ENCODE measurements at places on chromosomes 12 and 14.

- no peak for DNase-seq
These were observed 69.2 kb downstream of the LIN7A start for GRCh38 chr12:80868576-80868975.

DNA sequence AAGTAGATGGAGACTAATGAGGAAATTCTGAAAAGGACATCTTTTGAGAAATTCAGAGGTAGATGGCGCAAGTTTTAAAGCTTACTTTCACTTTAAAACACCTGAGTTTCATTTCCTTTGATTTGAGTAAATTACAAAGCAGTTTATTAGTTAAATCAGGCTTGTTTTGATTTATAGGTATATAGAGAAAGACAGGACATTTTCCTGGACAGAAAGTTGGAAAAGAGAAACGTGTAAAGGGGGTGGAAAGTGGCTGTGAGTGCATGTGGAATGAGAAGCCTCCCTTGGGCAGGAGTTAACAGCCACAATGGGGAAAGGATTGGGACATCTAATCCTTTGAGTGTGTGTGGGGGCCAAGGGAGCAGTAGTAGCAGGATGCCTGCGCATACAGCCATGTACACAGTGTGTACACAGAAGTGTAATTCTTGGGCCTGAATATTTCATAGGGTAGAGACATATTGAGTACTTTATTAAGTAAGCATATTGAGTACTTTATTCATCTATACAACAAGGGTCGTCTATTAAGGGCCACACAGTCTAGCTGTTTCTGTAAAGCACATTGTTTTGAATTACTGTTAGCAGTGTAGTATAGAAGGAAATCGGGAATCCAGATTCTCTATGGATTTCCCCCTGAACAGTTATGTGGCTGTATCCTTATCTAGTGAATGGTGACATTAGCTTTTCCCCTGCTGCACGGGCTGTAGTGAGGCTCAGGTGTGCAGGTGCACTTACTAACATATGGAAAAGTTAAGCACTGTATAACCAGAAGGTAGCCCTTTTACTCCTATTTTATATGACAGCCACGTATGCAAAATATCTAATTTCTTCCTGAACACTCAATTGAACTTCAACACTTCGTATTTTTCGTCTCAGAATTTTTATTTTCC is 19.1 kb downstream of the MARK3 start:
- no peak for DNase-seq

DNA sequence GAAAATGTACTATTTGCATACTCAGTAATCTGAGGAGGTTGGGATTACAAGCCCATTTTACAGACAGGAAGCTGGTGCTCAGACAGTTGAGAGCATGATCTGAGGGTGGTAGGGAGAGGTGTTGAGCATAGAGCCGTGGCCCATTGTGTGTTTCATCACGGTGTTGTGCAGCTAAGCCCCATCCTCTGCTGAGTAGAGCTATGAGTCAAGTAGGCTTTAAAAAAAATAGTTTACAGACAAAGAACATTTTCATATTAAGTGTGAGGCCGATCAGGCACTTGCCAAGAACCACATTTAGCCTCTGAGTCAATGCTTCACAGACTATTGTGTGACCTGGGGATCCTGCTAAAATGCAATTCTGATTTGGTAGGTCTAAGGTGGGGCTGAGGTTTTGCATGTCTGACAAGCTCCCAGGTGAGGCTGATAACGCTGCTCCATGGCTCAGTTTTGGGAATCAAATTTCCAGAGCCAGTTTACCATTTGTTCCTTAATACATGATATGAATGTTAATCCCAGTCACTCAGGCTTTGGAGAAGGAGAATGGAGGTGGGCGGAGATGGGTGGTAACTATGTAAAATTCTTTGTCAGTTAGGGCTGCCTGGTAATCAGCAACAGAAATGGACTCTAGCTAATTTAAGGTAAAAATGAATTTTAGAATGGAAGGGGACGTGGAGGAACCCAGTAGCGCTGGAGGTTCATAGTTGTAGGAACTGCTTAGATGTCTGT is 22.2 kb downstream of the ZNF664 start:
- no peak for DNase-seq

- DNase-seq, result no peak
These were observed 34.9 kb downstream of the HCAR2 start for GRCh38 chr12:122668268-122668667.

Measured in NCI-H1417 treated with DMSO at 0.1 percent for 48 hours (cell line).